ENCODE measurements at places on chromosomes 2 and 18.

DNA sequence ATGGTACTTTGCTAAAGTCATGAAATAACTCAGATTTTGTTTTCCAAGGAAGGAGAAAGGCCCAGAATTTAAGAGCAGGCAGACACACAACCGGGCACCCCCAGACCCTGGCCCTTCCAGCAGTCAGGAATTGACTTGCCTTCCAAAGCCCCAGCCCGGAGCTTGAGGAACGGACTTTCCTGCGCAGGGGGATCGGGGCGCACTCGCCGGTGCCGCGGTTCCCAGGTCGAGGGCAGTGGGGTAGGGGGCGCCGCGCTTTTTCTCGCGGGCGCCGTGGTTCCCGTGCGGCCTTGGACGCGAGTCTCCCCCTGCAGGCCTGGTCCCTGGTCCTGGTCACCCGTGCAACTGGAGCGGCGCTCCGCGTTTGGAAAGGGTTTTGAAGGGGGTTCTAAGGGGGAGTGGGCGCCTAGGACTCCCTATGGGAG lies 1.2 kb downstream of the ZNF236 start:
- DNase-seq = no peak

DNA sequence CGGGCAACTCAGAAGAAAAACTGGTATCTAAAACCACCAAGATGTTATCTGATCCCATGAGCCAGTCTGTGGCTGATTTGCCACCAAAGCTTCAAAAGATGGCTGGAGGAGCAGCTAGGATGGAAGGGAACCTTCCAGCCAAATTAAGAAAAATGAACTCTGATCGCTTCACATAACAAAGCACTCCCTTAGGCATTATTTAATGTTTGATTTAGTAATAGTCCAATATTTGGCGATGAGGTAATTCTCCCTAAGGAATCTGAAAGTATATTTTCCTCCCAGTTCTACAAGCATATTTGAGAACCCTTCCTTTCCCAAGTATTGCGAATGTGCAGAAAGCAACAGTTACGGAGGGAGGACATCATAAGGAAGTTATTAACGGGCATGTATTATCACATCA lies 156.6 kb downstream of the KCNJ3 start:
- no peak for DNase-seq

DNA sequence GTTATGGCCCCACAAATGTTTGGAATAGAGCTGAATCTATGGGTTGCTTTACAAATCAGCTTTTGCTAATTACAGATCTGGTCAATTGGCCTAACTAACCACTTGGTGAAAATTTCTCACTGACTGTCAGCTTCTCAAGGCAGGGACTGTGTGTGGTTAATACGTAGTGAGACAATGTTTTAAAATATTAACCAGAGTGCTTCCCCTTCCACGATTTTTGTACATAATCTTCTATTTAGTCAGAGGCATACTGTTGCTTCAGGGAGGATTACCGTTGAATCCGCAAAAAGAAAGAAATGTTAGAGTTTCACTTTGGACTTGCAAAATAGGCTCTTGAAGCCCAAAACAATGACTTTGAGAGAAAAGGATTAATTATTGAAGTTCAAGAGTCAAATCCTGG lies 14.9 kb upstream of the KCNS3 start:
- no peak for DNase-seq

GRCh38 chr18:41075212-41075611 lies 879.8 kb upstream of the PIK3C3 start:
- DNase-seq = no peak
